ENCODE measurements at places on chromosomes 6 and 20.

DNA sequence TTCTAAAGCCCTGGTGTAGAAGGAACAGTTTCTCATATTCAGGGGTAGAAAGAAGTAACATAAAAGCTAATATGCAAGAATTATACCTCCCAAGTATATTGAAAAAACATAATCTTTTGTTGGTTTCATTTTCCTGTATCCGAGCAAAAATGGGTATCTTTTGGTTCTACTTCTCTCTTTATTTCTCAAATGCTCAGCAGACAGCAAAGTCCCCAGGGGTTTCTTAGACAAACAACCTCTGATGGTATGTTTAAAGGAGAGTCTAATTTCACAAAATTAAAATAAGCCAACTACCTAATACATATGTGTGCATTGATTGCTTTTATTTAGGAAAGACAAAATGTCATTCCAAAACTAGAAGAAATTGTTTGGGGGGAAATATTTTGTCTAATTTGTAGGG lies 131.0 kb downstream of the TSHZ2 start:
- DNase-seq: no peak

- DNase-seq: no peak
Measured at GRCh38 chr6:155738602-155739105, 283.0 kb upstream of the NOX3 start.

- peak; percentile 98 for DNase-seq
Measured at GRCh38 chr6:113856625-113857555, at the start of gene MARCKS. TSS of gene MARCKS (plus strand) at chr6:113857345. CDS start at chr6:113857746, 401 bp downstream.

GRCh38 chr6:165268987-165269386 lies 40.4 kb downstream of the C6orf118 start:
- DNase-seq: peak; percentile 20

DNA sequence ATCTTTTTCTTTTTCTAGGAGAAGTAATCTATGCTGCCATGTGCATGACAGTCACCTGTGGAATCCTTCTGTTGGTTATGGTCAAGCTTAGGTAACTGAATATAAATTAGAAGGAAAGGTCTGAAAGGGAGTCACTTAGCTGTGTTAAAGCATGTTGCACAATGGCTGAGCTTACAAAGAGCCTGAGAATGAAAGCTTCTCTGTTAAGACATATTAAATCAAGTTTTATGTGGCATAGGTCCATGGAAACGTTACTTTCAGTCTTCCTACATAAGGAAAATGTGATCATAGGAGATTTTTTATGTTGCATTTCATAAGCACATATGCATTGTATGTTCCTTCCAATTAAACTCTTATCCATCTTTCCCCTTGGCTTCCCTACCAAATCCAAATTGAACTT lies 72.1 kb downstream of the GFRAL start:
- no peak for DNase-seq

GRCh38 chr6:7216941-7217621 lies 95.9 kb downstream of the SSR1 start:
- DNase-seq: peak; percentile 87

- DNase-seq: no peak
Measured at GRCh38 chr6:25834950-25835349, 3.1 kb upstream of the SLC17A1 start.
